Keratinocyte (primary cell): ENCODE measurements at places on chromosomes 11 and 22. TPM values are rescaled to one million over a fixed set of nuclear protein-coding genes. Genes with fewer than 3 reads are reported as not detected.

Gene CNTF
- 0.96 to 1.9 TPM (median 1.3 TPM) in 3 replicates for polyA plus RNA-seq

Gene DCDC1
- 0.02 to 0.08 TPM (median 0.06 TPM) in 3 replicates for polyA plus RNA-seq

- no peaks in the 10 kb centered on the region for H3K27me3 ChIP-seq
- H3K4me3 ChIP-seq = no peak overlapping the region
- no peak overlapping the region for H3K27ac ChIP-seq
Observed at GRCh38 chr11:82398300-82398815, 335.3 kb downstream of the FAM181B start.

DNA sequence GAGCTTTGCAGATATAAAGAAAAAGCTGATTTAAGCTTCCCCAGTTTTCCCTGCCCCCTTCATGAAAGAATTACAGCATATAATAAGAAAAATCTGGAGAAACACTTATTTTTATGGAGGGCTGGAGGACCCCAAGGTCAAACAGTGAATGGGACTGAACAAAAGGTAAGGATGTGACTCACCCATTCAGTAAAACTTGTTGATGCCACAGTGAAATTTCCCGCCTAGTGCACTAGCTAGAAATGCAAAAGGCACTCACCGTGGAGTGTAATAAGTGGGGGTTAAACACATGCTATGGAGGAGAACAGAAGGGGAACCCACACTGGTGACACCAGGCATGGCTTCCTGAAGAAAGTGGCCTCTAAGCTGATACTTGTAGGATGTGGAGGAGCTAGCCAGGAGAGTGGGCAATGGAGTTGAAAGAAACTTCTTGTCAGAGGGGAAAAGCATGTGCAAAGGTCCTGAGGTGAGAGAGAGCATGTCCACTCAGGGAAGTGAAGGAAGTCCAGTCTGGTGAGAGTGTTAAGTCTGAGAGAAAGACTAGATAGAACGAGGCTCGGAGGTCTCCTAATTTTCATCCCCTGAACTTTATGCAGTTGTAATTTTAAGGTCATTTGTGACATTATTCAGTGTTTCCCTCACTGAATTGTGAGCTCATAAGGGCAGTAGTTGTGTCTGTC, 77.1 kb downstream of the MIAT start:
- H3K27me3 ChIP-seq = no peaks in the 10 kb centered on the region
- DNase-seq = no peak
- no peak overlapping the region for H3K4me3 ChIP-seq
- H3K36me3 ChIP-seq = peaks cover 2% of the 10 kb centered on the region

Gene GDPD4
- polyA plus RNA-seq = not detected in 3 replicates
